ENCODE measurements at places on chromosomes 4 and X.

- DNase-seq, result no peak
These were observed 411.3 kb upstream of the EMCN start for GRCh38 chr4:100929135-100929534.

DNA sequence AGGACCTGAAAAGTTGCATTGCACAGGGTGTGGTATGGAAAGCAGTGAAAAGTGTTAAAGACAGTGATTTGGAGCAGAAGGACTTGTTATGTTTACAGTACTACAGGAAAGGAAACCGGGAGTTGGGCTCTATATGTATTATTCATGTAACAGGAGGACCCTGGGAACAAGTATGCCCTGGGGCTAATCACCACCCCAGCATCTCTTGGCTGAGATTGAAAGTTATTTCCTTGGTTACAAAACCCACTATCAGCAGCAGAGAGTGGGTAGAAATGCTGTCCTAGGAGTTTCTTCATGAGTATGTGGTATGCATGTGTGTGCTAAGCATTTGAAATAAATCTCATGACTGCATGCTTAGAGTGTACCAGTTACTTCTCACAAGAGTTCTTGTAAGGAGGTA is 46.9 kb downstream of the STK32B start:
- DNase-seq, result no peak

- no peak for DNase-seq
These were observed 592.9 kb downstream of the BCOR start for GRCh38 chrX:39504850-39505259.

DNA sequence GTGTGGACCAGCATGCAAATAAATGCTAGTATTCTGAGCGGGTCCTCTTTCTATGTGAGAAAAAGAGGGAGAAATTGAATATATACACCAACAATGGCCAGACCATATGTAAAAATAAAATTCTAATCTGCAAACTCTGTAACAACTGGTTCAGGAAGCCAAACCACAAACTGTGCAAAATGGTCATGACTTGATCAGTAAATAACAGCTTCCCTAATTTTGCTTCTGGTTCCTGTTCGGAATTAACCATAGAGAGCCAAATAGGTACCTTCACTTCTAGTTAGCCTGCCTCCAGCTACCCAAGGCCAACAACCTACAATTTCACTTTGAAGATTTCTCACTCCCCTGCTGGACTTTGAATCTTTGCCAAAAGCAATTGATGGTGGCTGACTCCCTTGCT is 1313.2 kb downstream of the ADGRL3 start:
- DNase-seq, result no peak

DNA sequence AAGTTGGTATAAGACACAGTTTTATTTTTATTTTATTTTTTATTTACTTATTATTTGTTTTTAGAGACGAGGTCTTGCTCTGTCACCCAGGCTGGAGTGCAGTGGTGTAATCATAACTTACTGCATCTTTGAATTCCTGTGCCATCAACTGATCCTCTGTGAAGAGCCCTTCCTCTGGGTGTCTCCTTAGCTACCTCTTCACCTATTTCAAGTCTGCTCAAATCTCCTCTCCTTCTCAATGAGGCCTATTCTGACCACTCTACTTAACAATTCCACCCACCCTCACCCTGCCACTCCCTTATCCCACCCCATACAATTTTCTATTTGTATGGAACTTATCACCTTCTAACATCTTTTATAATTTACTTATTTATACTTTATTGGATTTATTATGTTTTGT is 183.4 kb downstream of the PPP3CA start:
- no peak for DNase-seq

DNA sequence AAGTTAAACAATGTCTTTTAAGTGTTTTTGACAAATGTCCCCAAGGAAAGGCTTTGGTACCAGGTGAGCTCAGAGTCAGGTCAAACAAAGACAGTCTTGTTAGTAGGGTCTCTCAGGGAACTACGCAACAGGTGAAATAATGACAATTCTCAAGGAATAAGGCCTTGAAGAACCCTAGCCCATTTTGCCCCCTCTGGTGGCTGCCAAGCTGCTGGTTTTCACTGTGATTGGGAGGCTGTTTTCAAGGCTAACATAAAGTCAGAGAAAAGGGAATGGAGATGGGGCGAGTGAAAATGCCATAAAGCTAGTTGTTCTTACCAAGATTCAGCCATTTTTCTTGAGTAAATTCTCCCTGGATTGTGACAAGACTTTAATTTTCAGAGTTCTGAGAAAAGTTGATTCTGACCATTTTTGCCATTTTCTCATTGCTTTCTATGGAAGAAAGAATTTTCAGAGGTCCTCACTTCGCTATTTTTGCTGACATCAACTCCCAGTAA is 58.7 kb downstream of the RWDD4 start:
- no peak for DNase-seq

GRCh38 chr4:128835498-128836222 is 26.2 kb downstream of the JADE1 start:
- DNase-seq, result no peak

DNA sequence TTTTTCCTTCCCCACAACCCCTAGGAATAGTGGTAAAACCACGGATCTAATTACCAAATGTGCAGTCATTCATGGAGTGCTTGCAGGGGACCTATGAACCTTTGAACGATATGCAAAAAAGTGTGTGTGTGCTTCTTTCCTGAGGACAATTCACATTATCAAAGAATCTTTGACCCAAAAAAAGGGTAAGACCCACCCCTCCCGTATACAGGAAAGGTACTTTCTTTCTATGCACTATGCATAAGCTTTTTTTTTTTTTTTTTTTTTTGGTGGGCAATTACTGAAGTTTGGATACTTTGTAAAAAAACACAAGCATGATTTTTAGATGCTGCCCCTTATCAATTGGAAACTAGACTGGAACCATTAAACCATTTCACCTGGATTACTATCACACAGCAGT is 31.4 kb downstream of the SPRY1 start:
- DNase-seq, result no peak

DNA sequence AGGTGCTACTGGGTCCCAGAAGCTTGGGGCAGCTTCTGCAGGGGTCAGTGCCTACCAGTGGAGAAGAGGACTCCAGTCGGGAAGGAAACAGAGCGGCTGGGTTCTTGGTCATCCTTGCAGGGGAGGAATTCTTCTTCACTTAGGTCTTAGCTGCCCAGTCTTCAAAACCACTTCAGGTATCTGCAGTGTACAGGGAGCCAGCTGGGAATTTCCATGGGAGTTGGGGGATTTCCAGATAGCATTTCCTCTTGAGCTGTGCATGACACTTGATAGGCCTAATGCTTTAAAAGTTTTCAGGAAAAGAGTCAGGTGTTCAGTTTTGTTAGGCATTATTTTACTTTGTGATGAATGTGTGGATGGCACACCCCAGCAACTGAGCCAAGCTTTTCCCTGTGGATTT is 58.1 kb upstream of the ENPP6 start:
- DNase-seq, result no peak

GRCh38 chr4:168835880-168836454 is 174.1 kb downstream of the CBR4 start:
- DNase-seq, result no peak

DNA sequence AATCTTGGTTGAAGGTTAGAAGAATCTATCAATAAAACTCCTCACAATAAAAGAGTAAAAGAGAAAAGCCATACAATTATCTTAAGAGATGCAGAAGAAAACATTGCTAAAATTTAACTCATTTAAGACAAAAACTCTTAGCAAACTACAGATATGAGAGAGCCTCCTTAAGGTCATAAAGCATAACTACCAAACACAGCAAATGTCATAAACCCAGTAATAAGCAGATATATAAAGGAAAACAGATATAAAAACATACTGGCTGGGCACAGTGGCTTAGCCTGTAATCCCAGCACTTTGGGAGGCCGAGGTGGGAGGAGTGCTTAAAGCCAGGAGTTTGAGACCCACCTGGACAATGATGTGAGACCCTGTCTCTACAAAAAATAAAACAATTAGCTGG is 165.3 kb downstream of the FAM13A start:
- DNase-seq, result no peak

GRCh38 chr4:182604953-182605352 is 312.2 kb downstream of the DCTD start:
- DNase-seq, result no peak

GRCh38 chr4:99071159-99071558 is 17.4 kb downstream of the ADH5 start:
- DNase-seq, result no peak

GRCh38 chr4:174211622-174212044 is 71.8 kb downstream of the FBXO8 start:
- DNase-seq, result no peak

- DNase-seq, result no peak
These were observed 153.0 kb downstream of the ASB9 start for GRCh38 chrX:15116900-15117299.

DNA sequence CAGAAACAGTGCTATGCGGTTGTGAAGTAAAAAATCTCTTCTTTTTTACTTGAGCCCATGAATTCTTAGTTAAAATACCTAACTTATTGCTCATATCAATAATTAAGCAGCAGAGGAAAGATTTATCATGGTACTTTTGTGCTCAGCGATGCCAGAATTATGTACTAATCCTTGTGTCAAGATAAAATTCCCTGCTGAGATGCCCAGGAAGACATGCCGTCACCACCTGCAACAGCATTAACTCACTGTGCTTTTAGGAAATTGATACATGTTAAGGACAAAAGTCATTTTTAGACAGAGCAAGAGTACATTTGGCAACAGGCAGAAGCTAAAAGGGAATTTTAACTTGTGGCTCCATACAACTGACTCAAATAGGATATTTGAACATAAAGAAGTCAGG is 138.9 kb downstream of the NPNT start:
- DNase-seq, result no peak

DNA sequence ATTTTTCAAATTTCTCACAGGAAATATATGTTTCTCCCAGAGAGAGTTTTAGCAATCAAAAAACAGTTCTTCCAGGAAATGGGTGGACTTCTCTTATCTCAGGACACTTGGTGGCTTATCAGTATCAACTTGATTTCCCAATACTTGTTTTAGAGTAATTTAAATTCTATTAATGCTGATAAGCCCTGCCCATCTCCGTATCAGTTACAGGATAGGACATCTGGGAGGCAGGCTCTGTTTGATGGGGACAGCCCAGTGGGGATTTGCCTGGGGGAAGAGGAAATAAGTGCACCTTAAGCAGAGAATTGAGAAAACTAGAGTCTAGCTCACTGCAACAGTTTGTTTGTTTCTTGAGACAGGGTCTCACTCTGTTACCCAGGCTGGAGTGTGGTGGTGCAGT is 43.2 kb upstream of the PDGFRA start:
- DNase-seq, result no peak

GRCh38 chr4:86302251-86302650 is 57.6 kb downstream of the MAPK10 start:
- DNase-seq, result no peak

DNA sequence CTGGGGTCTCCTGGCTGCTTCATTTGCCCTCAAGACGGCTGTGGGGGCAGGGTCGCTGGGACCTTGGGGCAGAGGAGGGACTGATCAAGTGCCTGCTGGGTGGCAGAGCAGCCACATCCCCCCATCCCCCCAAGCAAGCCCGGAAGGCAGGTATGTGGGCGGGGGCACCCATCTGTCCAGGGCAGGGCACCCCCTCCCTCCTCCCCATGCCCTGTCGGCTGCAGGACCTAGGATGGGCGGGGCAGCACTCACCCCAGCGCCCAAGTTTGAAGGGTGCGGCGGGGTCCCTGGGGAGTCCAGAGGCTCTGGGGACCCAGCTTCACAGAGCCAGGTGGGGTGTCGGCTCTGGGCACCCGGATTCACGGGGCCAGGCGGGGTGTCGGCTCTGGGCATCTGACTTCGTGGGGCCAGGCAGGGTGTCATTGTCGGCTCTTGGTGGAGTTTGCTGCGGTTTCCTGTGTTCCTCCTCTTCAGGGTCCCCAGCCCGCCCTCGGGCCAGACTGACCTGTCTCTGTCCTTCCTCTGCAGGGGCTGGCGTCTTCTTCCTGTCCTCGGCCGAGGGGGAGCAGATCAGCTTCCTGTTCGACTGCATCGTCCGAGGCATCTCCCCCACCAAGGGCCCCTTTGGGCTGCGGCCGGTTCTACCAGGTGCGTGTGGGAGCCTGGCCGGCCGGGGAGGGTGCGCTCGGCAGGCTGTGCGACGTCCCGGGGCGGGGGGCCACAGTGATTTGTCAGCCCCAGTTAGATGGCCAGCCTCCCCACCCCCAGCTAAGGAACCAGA is 22.1 kb downstream of the DOK7 start:
- DNase-seq, result no peak

DNA sequence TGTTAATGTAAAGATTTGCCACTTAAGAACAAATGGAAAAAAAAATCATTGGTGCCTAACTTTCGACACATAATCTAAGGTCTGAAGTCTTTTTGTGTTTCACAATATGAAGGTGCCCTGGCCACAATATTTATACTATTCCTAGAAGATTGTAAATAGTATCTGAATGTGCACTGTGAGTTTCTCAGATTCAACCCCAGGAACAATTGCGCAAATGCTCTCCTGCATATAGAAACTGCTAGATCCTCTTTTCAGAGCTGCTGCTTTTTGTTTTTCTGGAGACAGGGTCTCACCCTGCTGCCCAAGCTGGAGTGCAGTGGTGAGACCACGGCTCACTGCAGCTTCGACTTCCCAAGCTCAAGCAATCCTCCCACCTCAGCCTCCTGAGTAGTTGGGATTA is 480.1 kb upstream of the FTHL17 start:
- DNase-seq, result no peak

GRCh38 chrX:9988762-9989161 is 21.6 kb downstream of the CLDN34 start:
- DNase-seq, result no peak

DNA sequence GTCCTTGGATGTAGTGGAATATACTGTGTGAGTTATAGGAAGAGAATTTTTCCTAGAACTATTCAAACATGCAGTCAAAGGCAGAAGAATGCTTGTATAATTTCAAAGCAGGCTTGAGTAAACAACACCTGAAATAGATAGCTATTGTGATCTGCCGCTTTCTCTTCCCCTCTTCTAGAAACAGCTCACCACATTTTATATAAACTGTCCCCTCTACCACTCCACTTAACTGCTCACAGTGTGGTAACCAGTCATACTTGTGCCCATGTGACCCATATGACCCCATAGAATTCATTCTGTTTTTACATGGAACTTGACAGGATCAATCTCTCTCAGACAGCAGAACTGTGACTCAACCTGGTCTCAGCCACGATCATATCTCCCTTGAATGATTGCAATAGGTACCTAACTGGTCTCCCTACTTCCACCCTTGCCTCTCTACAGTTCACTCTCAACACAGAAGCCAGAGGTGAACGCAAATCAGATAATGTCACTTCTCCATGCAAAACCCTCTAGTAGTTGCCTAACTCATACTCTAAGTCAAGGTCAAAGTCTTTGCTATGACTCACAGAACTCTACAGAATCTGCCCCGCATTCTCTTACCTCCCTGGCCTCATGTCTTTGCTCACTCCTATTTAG is 85.6 kb upstream of the EFHC2 start:
- no peak for DNase-seq

GRCh38 chr4:8707045-8707781 is 114.6 kb downstream of the CPZ start:
- DNase-seq, result no peak
